M059J (cell line): ENCODE measurements at places on chromosomes 6 and 20.

- no peak for DNase-seq
Measured at GRCh38 chr6:135073756-135074393, 19.3 kb upstream of the HBS1L start.

DNA sequence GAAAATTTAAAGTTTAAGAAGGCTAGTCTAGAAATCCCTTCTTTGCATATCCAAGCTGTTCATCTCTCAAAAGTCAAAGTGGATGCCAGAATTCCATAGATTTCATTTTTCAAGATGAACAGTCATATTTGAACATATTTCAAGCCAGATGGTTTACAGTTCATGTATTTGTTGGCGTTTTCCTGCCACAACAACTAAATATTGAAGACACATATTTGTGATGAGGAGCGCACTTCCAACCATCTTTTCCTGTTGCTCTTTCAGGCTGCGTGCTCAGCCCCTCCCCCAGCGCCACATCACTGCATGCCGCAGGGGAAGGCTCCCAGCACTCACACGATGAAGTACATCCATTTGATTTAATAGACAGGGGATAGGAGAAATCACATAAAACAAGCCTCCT lies 5.9 kb upstream of the NOX3 start:
- DNase-seq: peak; percentile 15

- peak; percentile 60 for DNase-seq
Measured at GRCh38 chr6:33213166-33213988, 5.1 kb downstream of the RING1 start.

DNA sequence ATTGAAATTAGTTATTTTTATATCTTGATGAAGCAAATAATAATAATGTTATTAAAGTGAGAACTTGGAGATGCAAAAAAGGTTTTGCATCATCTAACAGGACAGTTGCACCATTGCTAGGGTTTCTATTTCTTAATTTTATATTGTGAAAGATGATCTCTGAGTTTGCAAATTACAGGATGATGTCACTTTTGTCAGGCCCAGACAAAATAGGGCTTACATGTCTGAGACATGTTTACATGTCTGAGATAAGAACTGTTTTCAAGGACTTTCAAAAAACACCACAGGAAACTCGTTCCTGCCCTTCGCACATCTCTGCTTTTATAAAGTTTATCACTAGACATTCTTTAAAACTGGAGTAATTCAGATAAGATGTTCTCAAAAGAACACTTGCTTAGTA lies 1075.8 kb upstream of the MANEA start:
- DNase-seq: no peak
